CD4-positive, alpha-beta T cell treated with Interleukin-15 for 4 hours (primary cell): ENCODE measurements at places on chromosomes 7 and 10.

DNA sequence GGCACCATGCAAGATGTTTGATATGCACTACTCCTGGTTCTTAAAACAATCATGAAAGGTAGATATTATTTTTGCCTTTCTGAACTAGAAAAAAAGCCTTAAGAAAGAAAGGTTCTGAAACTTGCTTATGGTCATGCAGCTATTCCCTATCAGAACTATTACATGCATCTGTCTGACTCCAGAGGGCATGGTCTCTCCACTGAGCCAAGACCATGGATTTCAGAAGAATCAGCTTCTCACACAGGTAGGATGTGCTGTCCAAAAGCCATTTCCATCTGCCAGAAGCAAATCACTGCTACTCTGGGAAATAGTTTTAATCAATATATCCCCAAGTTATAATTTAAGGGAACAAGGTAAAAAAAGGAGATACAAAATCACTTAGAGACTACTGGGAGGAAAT lies 69.5 kb downstream of the STK17A start:
- DNase-seq: no peak

DNA sequence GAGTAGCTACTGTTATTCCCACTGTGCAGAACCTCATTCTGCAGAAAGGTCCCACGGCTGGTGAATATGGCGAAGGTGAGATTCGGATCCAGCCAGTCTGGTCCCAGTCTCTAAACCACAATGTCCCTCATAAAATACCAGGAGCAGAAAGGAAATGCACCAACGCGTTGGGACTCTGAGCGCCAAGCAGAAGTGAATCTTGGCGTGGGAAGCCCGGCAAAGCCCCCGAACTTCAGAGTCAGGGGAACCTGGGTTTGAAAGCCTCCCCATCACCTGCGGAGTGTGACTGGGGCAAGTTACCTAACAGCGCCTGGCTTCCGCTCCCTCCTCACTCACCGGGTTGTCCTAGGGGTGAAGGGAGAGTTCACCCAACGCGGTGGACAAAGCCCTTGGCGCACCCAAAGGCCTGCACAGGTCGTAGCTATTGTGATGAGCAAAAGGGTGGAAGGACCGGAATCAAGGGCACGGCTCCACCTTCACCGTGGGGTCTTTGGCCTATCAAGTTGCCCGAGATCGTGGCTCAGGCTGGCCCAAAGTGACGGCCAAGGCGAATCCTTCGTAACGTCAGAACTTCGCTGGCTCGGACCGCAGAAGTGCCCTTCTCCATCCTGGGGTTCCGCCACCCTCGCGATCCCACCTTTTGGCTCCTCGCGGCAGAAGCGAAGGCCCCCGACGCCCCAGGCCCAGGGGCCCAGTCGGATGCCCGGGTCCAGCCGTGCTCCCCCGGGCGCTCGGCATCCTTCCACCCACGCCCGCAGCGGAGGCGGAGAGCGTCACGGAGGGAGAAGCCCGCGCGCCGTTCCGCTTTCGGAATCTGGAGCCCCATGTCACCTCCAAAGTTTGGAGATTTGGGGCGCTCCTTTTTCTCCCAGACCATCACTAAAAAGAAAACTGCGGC lies 811 bp downstream of the RGS10 start:
- peak; percentile 25 for DNase-seq

- DNase-seq: no peak
Observed at GRCh38 chr7:111292026-111292470, 201.1 kb downstream of the LRRN3 start.

- DNase-seq: no peak
Observed at GRCh38 chr7:140923358-140924006, 1.2 kb downstream of the BRAF start.

DNA sequence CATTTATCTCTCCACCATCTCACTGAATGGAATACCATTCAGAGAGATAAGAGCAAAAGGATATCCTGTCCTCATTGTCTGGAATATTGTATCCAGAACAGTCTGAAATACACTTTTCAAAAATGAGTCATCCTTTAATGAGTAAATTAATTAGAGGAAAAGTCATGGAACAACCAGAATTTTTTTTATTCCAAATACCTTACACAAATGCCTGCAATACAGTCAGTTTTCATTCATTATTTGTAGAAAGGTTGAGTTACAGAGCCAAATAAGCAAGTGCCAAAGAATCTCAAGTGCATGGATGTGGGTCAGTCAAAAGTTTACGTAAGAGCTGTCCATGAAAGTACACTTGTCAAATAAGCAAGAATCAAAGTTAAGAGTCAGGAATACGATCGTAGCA lies 482.6 kb downstream of the IPMK start:
- no peak for DNase-seq

GRCh38 chr10:4384245-4384644 lies 441.8 kb upstream of the AKR1E2 start:
- DNase-seq: no peak

DNA sequence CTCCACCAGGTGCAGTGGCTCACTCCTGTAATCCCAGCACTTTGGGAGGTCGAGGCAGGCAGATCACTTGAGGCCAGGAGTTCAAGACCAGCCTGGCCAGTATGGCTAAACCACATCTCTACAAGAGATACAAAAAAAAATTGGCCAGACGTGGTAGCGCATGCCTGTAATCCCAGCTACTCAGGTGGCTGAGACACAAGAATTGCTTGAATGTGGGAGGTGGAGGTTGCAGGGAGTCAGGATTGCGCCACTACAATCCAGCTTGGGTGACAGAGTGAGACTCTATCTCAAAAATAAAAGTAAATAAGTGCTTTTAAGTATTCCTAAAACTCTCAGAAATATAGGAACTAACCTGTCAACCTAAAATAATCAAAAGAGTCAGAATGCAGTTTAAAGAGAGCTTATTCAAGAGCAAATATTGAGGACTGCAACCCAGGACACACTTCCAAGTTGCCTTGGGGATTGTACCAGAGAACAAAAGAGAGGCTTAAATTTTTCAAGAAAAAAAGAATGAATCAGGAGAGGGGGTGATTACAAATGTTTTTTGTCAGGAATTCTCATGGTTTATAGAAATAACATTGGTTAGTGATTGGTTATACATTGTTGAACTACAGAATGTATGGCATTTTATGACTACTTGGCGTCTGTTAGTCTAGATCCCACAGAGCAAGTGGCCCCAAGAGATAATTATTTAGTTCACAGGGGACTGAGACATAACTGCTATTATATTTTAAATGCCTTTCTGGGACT lies 33.2 kb upstream of the PPP1R9A start:
- DNase-seq: no peak

GRCh38 chr7:55174856-55175255 lies 156.0 kb downstream of the EGFR start:
- no peak for DNase-seq

DNA sequence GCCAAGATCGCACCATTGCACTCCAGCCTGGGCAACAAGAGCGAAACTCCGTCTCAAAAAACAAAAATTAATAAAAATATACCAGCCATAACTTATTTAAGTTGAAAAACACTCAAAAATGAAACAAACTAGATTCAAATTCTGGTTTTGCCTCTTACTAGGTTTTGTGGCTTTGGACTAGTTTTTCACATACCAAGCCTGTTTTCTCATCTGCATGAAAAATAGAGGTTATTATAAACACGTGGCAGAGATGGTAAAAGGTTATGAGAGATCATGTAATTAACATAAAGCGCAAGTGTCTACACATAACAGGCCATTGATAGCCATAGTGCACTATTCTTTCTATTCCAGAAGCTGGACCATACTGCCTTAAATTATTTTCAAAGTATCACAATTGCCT lies 35.5 kb upstream of the CABCOCO1 start:
- DNase-seq: no peak

GRCh38 chr7:16646472-16647072 lies 591 bp downstream of the BZW2 start:
- no peak for DNase-seq

DNA sequence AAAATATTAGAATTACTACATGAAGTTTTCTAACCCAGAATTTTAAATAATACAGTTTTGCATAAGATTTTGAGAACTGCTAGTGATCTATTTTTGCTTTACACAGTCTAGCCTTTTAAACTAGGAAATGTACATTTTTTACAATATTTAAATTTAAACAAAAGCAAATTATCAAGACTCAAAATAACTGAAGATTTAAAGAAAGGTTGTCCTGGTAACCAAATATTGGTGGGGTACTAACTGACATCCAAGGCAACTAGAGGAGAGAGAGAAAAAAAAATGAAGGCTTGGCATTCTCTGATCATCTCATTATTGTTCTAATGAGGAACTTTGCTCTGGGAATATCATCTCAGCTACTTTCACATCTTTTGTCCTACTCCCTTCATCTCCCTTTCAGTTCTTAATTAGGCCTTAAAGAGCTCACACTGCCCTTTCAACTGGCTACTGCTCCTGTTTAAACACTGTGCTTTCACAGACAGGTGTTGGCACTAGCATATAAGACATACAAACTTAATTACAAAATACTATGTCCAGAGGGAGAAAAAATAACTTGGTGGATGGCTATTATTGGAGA lies 33.7 kb downstream of the RAB11FIP2 start:
- DNase-seq: no peak

DNA sequence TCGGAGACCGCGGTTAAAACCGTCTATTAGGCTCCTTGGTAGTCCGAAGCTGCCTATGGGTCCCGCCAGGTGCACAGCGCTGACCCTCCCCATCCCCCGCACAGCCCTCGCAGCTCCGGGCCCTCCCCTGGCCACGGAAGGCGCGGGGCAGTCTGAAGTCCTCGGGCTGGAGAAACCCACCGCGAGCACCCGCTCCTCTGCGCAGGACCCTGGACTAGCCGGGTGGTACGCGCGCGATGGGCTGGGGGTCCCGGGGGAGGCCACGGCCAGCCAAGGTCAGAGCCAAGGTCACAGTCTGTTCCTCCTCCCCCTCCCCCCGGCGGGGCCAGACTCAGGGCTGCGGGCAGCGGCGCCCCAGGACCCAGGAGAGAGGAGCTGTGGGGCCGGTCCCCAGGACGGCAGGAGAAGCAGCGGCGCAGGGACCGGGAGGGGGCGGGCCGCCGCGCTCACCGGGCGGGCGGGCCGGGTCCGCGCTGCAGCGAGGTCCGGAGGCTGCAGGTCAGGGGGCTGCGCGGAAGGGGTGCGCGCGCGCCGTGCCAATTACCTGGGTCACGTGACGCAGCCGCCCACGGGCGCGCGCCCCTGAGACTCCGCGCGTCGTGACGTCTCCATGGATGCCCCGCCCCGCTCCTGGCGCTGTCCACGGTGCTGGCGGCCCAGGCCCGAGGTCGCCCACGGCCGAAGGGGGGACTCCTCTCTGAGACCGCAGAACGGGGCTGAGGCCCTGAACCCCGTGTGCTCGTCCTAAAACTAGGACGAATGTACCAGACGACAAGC lies at the start of gene OGDHL:
TSS of gene OGDHL (minus strand) at position 535 of the 777 bp plus-strand sequence. CDS start 3,731 bp downstream, outside the sequence.
- peak; percentile 16 for DNase-seq

DNA sequence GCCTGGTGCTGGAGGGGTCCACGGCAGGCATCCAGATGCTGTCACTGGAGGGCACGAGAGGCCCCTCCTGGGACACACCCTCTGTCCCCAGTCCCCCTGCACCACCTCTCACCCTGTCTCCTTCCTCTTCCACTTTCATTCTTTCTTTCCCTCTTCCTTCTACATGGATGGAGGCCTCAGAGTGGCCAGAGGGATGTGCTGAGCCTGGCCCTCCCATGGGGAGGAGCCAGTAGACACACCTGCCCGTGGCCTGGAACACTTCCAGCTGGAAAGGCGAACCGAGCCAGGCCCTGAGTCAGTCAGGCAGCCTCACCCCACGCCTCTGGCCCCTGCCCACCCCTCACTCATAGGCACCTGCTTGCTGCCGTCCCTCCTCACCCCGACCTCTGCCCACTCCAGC lies 55.9 kb upstream of the MXI1 start:
- no peak for DNase-seq

- no peak for DNase-seq
Observed at GRCh38 chr7:135990258-135990657, 13.1 kb upstream of the MTPN start.

GRCh38 chr10:73847031-73847430 lies 27.3 kb downstream of the CAMK2G start:
- no peak for DNase-seq

DNA sequence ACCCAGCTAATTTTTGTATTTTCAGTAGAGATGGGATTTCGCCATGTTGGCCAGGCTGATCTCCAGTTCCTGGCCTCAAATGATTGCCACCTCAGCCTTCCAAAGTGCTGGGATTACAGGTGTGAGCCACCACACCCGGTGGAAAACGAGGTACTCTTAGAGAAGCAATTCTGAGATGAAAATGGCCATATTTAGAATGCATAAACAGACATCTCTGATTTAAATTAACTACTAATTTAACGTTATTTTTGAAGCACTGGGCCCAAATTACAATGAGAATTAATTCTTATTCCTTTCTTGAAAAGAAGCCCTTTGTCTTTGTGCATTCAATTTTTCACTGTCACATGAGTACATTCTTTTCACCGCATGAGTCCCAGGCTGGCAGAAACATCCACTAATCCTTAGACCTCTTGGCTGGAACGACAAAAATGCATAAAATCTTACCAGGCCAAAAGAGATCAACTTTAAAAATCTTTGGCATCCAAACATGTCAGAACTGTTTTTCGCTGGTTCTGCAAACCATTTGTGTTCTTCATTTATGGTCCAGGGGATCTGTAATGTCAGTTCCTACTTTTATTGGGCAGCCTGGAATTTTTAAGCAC lies 60.1 kb upstream of the CAPZA2 start:
- no peak for DNase-seq

- no peak for DNase-seq
Observed at GRCh38 chr7:99002827-99003212, 124.5 kb downstream of the TRRAP start.

DNA sequence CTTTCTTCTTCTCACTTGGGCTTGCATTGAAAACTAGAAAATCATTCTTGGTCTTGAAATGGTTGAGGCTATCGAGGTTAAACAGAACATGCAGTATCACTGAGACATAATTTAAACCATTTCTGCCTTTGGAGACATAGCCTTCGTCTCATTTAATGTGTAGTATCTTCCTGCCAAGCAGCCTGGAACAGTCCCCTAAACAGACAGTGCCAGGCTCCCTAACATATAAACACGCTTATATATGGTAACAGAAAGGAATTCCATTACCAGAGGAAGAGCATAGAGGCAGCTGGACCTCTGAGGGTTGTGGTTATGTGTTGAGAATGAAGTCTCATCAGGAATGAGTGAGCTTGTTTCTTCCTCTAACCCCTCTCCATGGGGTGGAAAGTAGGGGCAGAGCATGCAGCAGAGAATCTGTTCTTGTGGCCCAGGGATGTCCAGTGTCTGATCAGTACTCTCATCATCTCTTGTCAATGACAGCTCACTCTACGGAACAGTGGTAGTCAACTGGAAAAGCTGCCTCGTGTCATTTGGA lies 11.2 kb downstream of the CACNB2 start:
- DNase-seq: no peak

DNA sequence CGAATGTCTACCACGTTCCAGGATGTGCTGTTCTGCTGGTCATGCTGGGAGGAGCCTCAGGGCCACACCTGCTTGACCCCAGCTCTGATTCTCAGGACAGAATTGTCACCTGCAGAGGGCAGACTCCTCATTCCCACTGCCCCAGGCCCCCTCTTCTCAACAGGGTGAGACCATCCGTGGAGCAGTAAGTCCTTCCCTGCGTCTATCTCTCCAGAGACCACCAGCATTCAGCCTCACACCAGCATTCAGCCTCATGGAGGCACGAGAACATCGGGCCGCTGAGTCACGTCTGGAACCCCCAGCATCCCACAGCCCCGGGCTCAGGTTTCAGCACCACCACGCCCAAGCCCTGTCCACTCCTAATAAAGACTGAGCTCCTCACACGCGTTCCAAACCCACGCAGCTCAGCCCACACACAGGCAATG lies 273.4 kb downstream of the DIP2C start:
- DNase-seq: no peak

GRCh38 chr7:90972906-90973550 lies 291.2 kb upstream of the FZD1 start:
- DNase-seq: no peak

GRCh38 chr10:13527864-13528122 lies 1.0 kb downstream of the BEND7 start:
- no peak for DNase-seq
